ENCODE measurements at places on chromosomes 1 and 21.

DNA sequence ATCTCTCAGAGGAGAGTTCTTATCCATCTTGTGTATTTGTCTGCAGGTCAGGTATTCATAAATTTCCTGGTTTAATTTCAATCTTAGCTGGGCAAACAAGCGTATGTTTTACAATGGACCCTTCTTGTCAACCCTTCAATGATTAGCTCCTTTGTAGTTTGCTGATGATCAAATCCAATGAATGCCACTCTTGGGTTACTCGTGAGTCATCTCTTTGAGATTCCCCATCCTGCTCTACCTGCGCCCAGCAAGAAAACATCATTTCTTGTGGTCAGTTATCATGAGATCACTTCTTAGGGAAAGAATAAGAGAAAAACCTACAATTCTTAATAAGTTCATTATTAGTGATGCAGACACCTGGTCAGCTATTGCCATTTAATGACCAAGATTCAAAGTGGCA lies 572.3 kb upstream of the PKN2 start:
- no peak for DNase-seq

GRCh38 chr1:226809785-226810571 lies 60.4 kb upstream of the PSEN2 start:
- DNase-seq: no peak

DNA sequence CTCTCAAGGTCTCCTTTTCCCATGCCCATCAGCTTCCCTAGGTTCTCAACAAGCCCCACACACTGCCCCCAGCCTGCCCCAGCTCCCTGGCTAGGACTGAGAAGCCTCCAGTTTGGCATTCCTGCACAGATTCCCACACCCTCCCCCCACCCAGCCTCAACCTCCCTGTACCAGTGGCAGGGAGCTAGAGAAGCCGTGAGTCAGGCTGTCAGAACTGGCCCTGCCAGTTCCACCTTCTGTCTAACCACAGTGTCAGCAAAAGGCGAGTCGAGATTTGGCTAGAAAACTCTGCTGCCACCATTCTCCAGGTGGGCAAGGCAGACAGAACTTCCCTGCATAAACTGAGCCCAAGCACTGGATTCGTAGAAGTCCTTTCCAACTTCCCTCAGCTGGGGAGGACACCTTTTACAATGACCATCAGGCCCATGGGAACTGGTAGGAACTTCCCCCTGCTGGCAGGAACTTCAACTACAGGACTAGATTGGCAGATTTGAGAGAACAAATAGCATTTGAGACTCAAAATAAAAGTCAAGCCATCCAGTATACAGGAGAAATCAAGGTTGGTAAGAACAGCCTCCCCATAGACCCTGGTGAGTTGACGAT lies 31.0 kb downstream of the TNNT2 start:
- DNase-seq: peak; percentile 60

DNA sequence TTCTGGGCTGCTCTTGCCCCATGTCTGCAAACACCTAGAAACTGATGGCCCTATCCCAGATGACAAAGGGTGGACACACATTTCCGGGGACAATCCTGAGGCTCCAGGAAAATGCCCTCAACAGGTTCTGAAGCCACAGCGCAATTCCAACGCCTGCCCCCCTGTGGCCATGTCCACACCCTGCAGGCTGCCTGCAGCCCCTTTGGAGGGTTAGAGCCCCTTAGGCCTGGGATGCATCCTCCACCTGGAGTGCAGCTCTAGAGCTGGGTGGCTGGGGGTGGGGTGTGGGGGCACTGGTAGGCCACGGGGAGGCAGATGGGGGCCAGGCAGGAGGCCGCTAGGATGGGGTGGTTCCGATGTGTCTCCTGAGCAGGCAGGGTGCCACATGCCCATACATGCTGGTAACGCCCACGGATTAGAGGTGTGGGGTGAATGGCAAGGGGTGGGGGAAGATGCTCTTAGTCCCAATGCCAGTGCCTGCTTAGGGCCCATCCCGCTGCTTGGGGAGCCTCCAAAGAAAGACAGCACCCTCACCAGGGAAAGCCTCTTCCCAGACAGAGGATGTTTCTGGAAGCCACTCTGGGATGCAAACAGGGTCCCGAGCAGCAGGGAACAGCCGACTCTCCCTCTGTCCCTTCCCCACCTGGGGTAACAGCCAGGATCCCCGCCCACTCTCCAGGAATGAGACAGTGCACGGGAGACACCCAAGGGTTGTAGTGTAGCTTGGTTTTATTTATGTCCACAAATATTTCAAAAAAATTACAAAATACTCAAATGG lies 34.0 kb downstream of the SLC45A1 start:
- DNase-seq: peak; percentile 59

DNA sequence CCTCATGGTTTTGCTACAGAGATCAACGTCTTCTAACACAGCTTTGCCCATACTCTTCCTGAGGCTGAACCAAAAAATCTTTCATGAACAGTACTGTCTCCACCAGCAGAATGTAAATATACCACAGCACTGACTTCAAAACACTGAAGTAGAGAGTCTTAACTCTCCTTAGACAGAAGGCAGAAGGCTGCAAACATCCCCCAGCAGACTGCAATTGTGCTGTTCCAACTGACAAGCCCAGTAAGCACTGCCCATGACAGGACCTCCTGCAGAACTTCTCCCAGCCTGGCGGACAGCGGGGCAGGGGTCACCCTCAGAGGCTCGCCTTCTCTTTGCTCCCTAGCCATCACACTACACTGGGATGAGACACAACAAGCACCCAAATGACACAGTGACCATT lies 218.7 kb downstream of the RERE start:
- DNase-seq: no peak

- no peak for DNase-seq
Observed at GRCh38 chr1:29395736-29396437, 159.6 kb downstream of the PTPRU start.

- no peak for DNase-seq
Observed at GRCh38 chr1:23581219-23581618, 21.9 kb upstream of the ID3 start.

- DNase-seq: no peak
Observed at GRCh38 chr1:103900005-103900404, 150.3 kb downstream of the AMY1C start.

- DNase-seq: peak; percentile 74
Observed at GRCh38 chr1:15272009-15272781, 25.2 kb downstream of the FHAD1 start.

All from K562 (cell line).